ENCODE measurements at places on chromosomes 6 and 20.

- no peak for DNase-seq
Observed at GRCh38 chr20:8616792-8617191, 452.1 kb upstream of the PLCB4 start.

- DNase-seq = no peak
Observed at GRCh38 chr6:35736982-35737412, at the start of gene ARMC12. Gene ARMC12, plus strand, starts transcription at chr6:35737032. Its CDS starts 77 bp downstream, at chr6:35737109.

DNA sequence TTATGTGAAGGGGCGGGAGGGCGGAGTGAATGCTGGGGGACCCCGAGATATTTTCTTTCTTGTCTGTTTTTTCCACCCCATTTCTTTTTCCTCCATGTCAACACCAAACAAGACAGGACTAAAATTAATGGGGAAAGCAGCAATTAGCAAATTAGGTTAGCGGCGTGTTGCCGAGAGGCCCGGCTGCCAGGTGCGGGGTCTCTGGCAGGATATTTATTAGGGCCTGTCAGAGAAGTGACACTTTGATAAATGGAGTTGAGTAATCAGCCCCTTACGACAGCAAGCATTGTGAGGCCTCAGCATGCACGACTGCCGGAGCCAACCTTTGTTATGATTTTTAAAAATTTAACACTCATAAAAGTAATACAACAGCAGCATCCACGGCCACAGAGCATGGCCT lies 193.8 kb downstream of the DHX35 start:
- DNase-seq = no peak

DNA sequence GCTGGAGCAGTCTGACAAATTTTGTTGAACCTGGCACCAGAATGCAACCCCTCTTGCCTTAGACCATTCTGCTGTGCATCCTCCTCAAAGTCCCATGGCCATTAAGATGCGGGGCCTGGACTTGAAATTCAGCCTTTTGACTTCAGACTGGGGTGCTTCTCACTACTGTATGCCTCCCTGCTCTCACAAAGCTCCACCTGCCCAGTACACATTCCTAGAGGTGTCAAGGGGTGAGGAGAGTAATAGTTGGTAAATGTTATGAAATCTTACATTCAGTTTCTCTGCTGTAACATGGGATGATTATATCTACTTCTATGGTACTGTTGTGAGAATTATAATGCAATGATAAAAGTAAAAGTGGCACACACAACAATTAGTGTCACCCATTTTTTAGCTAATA lies 70.8 kb downstream of the TULP4 start:
- DNase-seq = no peak

DNA sequence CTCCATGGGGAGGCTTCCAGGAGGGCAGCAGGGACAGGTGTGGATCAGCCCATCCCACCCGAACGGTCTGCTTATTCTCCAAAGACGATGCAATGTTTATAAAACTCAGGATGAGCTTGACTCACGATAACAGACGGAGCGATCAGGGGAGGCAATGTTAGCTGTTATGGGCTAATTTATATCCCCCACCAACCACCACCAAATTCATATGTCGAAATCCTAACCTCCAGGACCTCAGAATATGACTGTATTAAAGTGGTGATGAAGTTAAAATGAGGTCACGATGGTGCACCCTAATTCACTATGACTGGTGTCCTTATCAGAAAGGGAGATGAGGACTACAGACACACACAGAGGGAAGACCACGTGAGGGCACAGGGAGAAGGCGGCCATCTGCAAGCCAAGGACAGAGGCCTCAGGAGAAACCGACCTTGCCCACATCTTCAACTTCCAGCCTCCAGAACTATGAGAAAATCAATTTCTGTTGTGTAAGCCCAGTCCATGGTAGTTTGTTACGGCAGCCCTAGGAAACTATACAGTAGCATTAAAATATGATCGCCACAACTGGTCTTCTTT lies 7.0 kb downstream of the ADTRP start:
- no peak for DNase-seq

DNA sequence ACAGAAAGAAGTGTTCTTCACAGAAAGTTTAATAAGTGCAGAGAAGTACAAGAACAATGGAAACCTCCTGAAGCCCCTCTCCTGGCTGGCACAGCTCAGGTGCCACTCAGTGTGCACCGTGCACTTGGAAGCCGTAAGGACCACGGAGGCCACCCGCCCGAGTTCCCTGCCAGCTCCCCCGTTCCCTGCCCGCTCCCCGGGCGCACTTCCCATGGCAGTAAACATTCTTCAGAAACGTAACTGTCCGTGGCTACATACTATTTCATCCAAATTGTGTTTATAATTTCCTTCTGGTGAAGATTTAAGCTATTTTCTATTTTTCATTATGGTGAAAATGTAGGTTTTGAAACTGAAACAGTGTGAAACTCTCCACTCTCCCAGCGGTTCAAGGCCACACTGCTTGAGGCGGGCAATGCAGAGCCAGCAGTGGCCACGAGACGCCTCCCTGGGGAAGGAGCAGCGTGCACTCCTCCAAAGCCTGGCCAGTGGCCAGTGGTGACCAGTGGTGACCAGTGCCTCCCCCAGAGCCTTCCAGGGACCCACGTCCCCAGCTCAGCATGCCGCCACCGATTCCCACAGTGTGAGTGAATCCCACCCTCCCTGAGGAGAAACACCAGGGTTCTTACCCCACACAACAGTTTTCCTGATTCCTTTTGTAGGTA lies 46.4 kb downstream of the TAF4 start:
- DNase-seq = no peak

GRCh38 chr6:154885214-154885613 lies 109.9 kb upstream of the TIAM2 start:
- no peak for DNase-seq

DNA sequence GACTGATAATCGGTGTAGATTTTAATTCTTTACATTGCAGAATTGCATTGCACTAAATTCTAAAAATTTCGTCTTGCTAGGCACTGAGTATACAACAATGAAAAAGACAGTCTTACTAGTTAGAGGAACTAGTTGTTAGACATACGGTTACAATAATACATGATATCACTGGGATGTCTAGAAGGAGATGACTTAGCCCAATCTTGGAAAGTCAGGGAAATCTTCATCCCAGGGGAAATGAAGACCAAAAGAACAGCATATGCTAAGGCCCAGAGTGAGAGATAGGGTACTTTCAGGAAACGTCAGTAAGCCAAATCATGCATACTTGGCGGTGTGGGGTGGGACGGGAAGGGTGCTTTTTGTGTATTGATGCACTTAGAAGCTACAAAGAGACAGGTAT lies 901 bp downstream of the CEP57L1 start:
- DNase-seq = no peak

GRCh38 chr6:25311331-25311840 lies 32.2 kb downstream of the CARMIL1 start:
- DNase-seq = no peak

DNA sequence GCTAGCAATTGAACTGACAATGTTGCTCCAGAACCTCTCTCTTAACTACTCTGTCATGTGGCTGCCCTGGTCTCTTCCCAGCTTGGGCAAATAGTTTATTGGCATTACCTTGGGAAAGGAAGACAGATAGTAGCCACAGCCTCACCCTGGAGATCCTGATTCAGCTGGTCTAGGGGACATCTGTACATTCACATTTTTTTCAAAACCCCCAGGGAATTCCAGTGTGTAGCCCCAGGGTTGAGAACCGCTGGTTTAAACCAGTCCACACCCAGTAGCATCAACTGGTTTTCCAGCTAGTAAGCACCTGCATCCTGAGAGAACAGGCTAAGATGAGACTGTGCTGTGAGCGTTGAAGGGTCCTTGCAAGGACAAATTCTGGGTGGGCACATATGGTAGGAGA lies 9.6 kb downstream of the SCUBE3 start:
- no peak for DNase-seq

GRCh38 chr20:17298171-17298570 lies 71.3 kb downstream of the PCSK2 start:
- no peak for DNase-seq

- DNase-seq = no peak
Observed at GRCh38 chr20:22339091-22339881, 245.1 kb downstream of the FOXA2 start.

- DNase-seq = no peak
Observed at GRCh38 chr20:41234041-41234440, 83.5 kb downstream of the ZHX3 start.

DNA sequence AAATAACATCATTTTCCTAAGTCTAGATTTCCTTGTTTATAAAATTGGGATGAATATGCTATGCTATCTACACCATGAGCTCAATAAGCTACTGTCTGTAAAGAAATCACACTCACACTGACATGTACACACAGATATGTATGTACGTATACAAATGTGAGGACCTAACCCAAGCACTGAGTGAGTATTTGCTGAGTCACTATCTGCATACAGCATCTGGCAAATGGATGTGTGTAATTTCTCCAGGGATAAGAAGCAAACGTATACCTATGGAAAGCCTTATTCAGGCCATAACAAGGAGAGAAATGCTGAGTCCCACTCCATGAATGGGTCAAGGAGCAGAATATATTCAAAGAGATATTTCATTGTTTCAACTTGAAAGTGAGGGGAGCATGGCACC lies 153.9 kb downstream of the LPA start:
- no peak for DNase-seq

DNA sequence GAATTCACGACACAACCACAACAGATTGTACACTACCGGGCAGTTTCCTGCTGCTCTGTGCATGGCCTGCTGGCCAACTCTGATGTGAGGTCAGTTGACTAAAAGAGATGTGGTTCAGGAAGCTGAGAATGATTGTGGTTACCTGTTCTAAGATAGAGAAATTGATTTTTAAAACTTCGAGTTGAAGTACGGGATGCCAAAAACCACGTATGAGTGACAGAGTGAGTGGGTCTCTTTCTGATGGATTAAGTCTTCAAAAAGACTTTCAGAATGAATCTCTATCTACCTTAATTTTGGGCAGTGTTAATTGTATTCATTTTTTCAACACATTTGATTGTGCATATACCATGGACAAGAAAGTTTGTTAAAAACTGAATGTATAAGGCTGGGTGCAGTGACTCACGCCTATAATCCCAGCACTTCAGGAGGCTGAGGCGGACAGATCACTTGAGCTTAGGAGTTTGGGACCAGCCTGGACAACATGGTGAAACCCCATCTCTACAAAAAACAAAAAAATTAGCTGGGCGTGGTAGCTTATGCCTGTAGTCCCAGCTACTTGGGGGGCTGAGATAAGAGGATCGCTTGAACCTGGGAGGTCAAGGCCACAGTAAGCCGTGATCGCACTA lies 121.2 kb downstream of the SGK1 start:
- no peak for DNase-seq

DNA sequence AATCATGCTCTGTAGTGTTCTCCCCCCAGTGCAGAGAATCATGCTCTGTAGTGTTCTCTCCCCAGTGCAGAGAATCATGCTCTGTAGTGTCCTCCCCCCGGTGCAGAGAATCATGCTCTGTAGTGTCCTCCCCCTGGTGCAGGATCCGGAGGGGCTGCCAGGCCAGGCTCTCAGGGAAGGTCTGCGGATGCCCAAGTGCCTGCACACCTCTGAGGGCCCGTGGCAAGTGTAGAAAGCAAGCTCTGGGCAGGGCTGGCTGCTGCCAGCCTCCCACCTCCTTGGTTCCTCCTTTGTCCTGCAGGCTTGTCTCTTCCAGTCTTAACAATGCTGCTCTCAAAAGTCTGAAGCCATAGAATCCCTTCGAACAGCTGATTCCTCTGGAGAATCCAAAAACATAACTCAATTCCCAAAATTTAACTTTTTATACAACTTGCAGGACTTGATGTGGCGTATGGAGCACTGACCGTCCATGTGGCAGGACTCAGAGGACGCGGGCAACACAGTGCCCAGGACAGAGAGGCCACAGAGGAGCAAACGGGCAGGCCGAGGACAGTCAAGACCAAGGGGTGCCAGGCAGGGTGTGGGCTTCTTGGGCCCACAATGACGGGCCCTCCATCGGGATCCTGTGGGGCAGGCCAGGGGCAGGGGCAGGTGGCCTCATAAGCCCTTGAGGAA lies 44.6 kb upstream of the BHLHE23 start:
- DNase-seq = no peak

GRCh38 chr6:97322811-97323210 lies 39.8 kb upstream of the MMS22L start:
- no peak for DNase-seq

GRCh38 chr6:53989504-53989903 lies 121.7 kb upstream of the MLIP start:
- no peak for DNase-seq

GRCh38 chr20:14333721-14334120 lies 3.7 kb downstream of the FLRT3 start:
- DNase-seq = no peak

GRCh38 chr6:105886066-105886813 lies 199.9 kb upstream of the PRDM1 start:
- no peak for DNase-seq

- DNase-seq = no peak
Observed at GRCh38 chr20:64261138-64261537, 5.6 kb downstream of the PCMTD2 start.

- no peak for DNase-seq
Observed at GRCh38 chr20:16451982-16452381, 121.3 kb downstream of the KIF16B start.

DNA sequence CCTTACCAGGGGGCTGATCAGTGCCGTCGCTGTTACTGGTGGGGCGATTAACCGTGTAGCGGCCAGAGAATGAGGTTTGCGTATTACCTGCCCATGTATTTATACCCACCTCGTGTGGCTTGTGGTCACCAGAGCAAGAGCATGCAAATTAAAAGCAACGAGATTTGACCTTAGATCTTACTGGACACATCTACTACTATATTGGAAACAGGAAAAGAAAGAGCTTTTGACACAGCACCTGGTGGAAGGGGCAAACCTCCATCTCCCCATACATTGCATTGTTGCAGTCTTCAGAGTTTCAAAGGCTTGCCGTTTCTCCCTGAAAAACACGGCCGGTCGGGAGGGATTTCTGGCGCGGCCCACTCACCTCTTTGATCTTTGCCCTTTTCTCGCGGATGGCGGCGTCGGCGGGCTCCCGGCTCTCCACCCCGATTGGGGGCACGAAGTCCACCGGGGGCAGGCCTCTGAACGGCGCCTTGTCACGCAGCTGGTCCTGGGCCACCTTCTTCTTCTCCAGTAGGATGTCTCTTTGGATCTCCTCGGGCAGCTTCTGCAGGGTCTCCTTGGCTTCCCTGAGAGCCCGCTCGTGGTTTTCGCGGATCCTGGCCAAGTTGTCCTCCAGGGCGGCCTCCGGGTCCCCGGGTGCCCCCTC lies 1.3 kb downstream of the MAN1A1 start:
- DNase-seq = peak; percentile 25

DNA sequence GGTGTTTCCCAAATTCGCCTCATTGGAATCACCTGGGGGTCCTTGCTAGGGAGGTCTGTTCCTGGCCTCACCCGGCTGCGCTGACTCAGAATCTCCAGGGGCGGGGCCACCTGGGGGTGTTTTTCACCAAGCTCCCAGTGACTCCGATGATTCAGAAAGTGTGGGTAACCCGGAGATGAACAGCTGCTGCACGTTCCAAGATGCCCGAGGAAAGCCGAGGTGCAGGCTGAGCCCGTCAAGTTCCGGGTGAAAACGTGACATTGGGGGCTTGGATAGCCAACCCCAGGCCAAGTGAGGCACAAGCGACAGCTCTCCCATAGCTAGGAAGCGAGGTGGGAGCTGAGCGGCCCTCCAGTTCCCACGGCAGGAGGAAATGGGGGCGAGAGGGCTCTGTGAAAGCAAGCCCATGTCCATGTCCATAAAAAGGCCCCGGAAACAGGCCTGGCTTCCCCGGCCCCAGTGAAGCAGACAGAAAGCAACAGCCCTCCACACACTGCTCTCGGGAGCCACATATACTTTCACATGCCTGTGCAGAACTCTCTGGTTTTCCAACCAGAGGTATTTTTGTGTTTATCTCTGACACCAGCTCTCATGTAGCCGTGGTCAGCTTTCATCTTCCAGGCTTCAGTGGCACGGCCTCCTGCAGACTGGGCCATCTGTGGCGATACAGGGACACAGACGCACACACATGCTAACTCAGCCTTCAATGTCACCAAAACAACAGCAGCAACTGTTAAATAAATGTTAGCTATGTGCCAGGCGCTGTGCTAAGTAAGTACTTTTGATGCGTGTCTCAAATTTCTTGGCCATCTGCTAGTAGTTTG lies 90.7 kb upstream of the CCDC28A start:
- no peak for DNase-seq

Data from activated T-helper 1 cell treated with anti-CD3 and anti-CD28 coated beads, Interleukin-12 subunit alpha, Interleukin-12 subunit beta, Interleukin-2, Interleukin-4 antibody, amounts not matched to agents 30 ng/mL and 10 ng/mL and 1 ng/mL, durations not matched to agents 14 hours and 24 hours and 36 hours (primary cell).